GM12864 (cell line): ENCODE measurements at places on chromosomes 16 and 17.

- no peak for DNase-seq
Measured at GRCh38 chr16:90048347-90048722, 28.8 kb downstream of the PRDM7 start.

- no peak for DNase-seq
Measured at GRCh38 chr17:27268394-27269085, 25.4 kb upstream of the WSB1 start.

DNA sequence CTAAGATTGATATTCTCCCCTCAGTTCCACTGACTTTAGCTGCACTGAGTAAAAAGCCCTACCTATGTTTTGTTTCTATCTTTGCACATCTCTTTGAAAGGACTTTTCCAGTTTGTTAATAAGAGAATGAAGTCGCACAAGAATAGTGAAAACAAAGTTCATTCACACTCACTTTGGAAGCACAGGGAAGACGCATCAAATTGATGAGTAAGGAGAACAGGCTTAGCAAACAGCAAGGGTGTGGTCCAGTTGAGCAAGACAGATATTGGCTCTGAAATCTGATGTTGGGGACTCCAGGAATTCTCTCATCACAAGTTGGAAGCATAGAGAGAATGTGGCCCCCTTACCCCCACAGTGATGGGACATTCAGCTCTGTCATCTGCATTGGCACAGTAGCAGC is 221.3 kb downstream of the CDH11 start:
- DNase-seq = no peak

DNA sequence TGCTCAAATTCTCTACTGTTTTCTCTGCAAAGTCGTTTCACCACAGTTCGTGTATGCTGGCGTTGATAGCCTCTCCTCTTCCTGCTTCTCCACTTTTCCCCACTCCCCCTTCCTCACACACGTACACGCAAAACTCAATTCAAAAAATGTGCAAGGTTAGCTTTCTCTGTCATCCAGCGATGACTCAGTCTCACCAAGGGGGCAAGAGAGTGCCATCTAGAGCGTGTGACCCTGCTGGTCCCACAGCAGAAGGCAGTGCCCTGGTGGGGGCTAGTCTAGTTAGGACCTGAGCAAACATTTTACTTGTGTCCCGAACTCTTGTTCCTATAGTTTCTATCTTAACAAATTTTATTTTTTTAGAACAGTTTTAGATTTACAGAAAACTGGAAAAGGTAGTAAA is 121.2 kb upstream of the CHMP6 start:
- DNase-seq = no peak

GRCh38 chr17:36705874-36706731 is 104.7 kb downstream of the MRM1 start:
- no peak for DNase-seq

DNA sequence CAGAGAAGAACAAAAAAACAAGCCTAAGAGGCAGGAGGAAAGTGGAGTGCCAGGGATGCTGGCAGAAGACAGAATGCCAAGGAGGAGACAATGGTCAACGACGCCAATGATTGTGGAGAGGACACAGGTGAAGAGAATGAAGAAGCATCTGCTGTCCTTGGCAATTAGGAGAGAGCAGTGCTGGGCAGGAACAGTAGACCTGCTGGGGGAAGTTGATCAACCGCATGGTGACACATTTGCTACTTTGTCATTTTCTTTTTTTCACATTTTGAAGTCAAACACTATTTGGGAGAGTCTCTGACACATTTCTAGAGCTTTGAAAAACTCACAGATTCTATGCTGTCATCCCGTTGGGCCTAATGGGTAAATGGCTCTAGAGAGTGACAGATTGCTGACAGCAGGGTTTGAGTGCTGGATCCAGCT is 1.1 kb upstream of the PIK3R6 start:
- no peak for DNase-seq

DNA sequence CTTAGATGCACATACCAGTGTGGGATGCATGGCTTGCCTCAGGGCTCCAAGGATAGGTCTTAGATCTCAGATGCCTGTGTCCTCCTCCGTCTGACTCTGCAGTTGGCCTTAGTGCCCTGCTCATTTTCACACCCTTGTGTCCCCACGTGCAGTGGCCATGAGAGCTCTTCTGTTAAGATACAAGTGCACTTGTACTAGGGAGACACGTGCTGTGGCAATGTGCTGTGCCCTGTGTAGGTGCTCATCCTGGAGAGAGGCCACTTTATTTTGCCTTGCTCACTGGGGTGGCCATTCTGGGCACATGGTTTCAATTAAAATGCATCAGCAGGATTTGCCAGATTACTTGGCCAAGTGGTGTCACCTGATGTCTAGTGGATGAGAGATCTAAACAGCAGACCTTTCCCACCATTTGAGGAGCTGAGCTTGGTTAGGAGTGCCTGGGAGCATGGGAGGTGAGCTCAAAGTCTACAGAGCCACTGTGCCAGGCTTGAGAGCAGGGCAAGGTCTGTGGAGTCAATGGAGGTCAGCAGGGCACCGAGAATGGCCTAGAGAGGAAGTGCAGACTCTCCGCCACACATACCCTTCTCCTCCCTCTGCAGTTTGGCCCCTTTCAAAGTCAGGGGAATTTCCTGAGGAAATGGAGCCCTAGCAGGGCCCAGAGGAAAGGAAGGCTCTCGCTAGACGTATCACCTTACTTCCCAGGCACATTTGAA is 25.2 kb upstream of the SMPD3 start:
- DNase-seq = no peak

DNA sequence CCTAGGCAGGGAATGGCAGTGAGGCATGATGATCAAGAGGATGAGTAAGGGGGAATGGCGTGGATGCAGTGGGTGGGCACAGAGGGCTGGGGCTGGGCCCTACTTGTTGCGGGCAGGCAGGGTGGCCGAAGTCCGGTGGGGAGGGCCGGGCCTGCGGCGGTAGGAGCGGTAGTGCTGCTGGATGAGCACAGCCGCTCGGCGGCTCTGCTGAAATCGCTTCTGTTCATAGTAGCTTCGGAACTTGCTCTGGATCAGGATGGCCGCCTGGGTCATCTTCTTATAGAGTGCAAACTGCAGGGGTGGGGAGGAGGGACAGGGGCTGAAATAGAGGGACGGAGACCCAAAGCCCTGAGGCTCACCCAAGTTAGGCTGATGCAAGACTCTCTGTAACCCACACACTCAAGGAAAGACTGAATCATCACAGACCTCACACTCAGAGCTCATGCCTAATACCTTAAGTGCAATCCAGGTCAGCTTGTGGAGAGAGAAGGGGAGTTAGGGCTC is 1.5 kb upstream of the SPAG7 start:
- DNase-seq = no peak

GRCh38 chr16:49629851-49630250 is 226.1 kb downstream of the ZNF423 start:
- no peak for DNase-seq

DNA sequence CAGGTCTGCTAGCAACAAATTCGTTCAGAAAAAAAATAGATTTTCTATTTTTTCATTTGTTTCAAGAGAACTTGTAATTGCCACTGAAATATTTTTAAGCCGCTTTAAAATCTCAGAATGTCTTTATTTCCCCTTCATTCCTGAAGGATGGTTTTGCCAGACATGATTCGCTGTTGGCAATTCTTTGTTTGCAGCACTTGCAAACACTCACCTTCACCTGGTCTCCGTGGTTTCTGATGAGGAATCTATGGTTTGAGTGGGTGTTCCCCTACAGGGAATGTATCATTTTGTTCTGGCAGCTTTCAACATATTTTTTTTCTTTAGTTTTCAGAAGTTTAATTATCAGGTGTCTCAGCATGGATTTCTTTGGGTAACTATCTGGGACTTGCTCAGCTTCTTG is 36.3 kb upstream of the CBX4 start:
- no peak for DNase-seq

GRCh38 chr16:84989749-84990620 is 21.4 kb downstream of the ZDHHC7 start:
- no peak for DNase-seq

- no peak for DNase-seq
Measured at GRCh38 chr17:73773702-73774101, 129.5 kb upstream of the SDK2 start.

DNA sequence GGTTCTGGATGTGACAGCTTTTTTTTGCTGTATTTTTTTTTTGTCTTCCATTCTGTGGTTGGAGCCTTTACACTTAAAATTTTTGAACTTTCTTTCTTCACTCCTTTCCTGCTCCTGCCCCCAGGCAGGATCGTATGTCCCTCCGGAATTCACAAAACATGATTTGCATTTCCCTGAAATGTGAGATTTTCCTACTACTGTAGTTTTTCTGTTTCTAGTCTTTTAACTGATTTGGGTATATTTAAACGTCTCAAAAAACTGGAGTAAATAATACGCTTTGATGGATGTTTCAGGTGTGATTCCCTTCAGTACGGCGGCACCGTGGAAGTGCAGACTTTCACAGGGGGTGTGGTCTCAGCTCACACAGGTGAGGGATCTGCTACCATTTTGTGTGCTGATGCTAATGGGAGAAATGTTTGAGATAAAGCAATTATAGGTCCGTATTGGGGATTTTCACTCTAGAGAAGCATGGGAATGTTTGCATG is 686 bp downstream of the SRCAP start:
- DNase-seq = no peak

DNA sequence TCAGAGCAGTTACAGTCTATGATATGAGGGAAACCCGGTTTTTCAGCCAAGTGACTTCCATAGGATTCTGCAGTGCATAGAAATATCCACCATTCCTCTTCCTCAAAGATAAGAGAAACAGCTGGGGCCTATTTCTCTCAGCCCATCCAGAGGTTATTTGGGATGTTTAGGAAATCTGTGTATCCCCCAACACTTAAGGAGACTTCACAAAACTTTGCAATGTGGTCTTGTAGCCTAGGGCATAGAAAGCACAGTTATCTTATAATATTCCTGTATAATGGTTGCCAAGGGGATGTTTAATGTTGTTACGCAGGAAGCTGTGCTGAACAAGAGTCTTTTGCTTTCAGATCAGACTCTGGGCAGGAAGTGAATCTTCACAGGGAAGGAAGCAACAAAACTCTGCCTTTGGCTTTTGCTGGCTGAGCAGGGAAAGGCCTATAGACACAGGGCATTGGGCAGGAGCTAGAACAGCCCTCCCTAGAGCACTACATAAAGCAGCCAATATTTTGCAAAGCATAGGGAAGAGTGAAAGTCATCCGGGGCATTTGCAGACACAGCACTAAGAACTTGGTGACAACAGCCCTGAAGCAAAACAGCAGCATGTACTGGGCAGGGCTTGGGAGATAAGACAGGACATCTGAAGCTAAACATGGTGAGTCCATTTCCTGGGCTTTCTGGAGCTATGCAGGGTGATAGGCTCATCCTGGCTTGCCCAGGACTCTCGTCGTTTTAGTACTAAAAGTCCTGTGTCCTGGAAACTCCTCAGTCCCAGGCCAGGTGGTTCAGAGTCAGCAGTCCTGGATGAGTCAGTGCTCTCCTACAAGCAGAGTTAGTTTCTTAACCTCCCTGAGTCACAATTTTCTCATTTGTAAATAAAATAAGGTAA is 18.7 kb upstream of the BEAN1 start:
- DNase-seq = no peak

GRCh38 chr16:84252184-84252583 is 12.4 kb upstream of the KCNG4 start:
- DNase-seq = no peak

DNA sequence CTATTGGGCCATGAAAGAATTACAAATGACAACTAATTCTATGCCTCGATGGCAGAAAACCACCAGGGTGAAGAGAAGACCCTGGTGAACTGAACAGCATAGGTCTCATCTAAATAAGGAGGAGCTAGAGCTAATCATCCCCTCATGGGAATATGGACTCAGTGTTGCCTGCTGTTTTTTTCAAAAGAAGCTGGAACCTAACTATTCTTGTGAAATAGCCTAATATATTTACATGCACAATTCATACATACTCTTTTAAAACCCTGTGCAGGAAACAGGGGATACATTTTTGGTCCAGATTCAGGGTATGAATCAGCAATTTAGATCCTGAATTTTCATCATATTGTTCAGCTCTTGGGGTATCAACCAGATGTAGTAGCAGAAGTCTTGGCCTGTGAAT is 560.6 kb downstream of the TOX3 start:
- DNase-seq = no peak

DNA sequence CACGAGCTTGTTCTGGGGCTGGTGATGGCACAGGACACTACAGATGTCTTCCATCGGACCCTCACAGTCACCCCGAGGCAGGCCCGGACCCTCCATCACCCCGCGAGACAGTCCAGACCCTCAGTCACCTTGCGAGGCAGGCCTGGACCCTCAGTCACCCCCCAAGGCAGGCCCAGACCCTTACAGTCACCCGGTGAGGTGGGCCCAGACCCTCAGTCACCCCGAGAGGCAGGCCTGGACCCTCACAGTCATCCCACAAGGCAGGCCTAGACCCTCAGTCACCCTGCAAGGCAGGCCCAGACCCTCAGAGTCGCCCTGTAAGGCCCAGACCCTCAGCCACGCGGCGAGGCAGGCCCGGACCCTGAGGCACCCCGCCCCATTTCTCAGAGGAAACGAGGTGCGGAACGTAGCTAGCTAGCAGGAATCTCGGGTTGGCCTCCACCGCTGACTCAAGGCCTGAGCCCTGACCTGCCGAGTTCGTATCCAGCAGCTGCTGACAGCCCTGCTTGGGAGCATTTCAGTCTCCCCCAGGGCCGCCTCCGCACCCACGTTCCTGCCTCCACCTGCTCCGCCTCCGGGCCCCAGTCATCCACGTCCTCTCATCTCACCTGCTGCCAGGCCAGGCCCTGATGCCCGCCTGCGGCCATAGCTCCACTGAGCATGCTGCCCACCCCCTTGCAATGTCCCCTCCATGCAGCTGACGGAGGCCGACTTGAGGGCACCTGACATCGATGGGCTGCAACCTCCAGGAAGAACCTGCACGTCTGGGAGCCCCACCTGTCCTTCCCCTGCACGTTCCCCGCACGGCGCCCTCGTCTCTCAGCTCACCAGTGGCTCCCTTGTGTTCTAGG is 28.7 kb downstream of the RPH3AL start:
- no peak for DNase-seq

DNA sequence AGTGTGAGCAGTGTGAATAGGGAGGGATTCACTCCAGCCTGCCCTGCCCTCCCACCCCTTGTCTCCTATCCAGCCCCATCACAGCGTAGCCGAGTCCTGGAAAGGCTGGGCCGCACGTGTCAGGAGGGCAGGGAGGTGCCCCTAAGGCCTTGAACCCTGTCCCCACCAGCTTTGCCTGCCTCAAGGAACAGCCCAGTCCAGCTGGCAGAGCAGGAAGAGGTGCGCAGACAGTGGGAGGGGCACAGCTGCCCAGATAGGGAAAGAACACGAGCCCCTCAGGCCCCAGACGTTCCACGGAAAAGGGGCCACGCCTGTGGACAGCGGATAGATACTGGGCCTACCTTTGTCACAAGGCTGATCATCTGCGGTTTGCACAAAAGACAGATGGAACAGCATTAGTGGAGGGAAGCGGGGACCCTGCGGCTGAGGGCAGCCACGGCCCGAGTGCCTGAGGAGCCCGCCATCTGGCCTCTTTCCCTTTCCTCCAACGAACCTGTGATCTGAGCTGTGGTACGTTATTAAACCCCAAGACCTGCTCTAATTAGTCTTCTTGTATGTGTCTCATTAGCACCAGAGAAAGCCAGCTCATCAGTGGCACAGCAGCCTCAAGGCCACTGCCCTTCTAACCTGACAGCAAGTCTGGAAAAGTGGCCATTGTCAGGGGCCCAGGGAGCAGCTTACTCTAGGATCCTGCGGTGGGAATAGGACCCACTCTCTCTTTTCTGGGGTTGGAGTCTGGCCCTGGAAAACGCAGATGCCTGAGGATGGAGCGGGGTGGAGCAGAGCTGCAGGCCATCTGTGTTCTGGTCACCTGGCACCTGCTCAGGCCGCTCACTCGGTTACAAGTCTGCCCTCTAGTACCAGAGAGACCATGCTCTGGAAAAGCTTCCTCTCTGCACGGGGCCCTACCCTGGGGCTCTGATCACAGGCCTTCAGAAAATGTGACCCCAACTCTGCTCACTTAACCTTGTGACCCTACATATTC is 16.3 kb downstream of the MPP3 start:
- DNase-seq = no peak
